T-helper 2 cell (primary cell): ENCODE measurements at places on chromosomes 5 and 9.

DNA sequence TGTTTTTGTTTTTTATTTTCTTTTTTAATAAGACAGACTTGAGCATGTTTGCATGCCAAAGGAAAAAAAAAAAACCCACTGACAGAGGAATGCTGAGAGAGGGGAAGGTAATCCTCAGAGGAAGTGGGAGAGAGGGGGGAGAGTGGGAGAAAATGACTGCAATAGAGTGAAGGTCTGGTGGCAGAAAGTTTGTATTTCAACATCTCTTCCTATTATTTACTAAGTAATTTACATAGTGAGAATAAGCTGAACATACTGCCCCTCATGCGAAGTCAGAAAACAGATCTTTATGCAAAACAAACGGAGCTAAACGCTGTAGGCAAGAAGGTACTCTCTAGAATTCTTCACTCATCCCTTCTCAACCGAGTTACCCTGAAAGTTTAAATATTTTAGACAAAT lies 45.0 kb downstream of the ELL2 start:
- no peak for DNase-seq

DNA sequence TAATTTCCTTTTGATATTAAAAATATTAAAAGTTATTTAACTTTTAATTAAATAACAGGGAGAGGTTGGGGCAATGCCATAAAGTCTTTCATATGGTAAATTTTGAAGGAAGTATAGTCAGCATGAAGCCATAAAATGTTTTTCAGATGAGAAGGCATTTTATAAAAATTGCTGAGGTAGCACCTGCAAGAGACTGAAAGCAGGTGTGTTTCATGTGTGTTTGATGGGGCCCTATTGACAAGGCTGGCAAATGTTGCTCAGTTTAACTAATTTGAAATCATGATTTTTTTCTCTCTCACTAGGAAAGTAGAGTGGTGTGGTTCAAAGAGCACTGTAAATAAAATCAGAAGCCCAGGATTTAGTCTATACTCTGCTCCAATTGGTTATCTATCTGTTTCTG lies 805.8 kb upstream of the C9orf72 start:
- no peak for DNase-seq

GRCh38 chr9:21670374-21670773 lies 132.1 kb upstream of the MTAP start:
- DNase-seq, result no peak

DNA sequence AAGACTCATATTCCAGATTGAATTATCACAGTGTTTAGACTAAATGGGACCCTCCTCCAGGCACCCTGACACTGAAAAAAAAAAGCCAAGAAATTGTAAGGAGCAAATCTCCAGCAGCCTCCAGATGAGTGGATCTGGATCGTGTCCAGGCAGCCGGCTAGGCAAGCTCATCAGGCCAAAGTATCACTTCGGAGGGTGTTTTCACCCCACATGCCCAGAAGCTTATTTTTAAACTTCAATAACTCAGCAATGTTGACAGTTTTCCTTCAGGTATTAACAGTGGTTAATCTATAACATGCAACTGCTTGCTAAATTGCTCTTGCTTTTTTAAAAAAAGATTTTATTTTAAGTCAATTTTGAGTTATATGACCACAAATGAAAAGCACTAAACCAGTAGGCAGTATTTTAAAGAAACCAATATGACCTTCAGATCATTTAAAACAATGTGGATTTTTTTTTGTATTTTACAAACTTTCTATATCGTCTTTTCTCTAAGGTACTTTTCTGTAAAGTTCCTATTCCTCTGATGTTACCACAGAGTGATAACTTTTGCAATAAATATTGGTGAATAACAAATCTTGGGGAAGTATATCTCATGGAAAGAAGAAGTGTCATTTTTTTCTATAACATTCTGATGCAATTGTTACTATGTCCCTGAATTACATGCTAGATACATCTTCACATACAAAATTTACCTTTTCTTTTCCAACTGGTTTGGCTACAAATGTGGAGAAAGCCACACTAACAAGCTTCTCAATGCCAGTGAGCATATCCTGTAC lies 30.7 kb downstream of the ACOT12 start:
- DNase-seq, result no peak

- no peak for DNase-seq
These were observed 25.7 kb upstream of the GCNT4 start for GRCh38 chr5:75078027-75078426.
